Posterior vena cava (tissue), 2 donors: ENCODE measurements at places on chromosomes 13 and 19. TPM values are rescaled to one million over a fixed set of nuclear protein-coding genes. Genes with fewer than 3 reads are reported as not detected.
A peak's percentile ranks its signal among the peaks of the same experiment; 100 is the strongest.

DNA sequence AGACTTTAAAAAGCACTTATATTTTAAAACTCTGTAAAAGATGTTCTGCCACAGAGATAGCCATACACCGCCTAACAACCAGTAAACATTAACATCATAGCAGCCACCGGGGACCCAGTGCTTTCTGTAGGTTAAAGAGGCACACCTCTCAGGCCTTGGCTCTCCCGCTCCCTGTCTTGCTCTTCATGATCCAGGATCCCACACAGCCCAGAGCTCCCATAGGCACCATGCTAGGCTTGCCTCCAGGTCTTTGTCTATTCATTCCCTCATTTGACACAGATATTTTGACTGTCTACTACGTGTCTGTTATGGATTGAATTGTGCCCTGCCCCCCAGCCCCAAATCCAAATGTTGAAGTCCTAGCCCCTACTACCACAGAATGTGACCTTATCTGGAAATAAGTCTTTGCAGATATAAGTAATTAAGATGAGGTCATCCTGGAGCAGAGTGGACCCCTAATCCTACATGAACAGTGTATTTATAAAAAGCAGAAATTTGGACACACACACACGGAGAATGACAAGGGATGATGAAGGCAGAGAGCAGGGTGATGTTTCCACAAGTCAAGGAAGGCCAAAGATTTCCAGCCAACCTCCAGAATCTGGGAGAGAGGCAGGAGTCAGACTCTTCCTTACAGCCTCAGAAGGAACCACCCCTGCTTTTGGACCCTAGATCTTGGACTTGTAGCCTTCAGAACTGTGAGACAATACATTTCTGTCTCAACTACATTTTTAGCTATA, 272.6 kb downstream of the DNAJC15 start:
- no peak for DNase-seq

DNA sequence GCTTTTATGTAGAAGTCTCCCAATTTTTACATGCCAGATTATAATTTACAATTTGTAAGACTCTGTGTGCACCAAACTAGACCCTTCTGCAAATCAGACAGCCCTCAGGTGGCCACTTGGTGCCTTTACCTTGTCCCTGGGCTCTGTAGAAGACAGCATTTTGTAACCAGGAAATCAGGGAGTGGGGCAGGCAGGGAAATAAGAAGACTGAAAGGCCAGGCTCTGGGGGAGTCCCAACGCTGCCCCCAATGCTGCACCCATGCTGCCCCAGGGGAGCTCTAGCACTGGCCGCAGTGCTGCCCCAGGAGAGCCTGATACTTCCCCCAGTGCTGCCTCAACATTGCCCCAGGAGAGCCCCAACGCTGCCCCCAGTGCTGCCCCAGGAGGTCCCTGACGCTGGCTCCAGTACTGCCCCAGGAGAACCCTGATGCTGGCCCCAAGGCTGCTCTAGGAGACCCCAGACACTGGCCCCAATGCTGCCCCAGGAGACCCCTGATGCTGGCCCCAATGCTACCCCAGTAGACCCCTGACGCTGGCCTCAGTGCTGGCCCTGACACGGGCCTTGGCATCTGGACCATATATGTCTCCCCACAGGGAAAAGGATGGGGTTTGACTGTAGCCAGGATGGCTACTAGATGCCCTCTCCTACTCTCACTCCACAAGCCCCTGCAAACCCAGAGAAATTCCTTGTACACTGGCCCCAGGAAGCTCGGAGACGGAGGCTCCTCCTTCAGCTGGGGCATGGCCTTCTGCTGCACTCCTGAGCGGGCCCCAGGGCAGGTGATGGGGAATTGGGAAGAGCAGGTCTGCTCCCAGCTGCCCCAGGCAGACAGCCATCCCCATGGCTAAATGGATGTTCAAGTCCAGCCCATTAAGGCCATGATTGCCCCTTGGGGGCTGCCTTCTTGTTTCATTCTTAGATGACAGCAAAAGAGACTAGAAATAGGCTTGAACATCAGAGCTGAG, 23.6 kb downstream of the VSTM2B start:
- DNase-seq: peak; percentile 72

DNA sequence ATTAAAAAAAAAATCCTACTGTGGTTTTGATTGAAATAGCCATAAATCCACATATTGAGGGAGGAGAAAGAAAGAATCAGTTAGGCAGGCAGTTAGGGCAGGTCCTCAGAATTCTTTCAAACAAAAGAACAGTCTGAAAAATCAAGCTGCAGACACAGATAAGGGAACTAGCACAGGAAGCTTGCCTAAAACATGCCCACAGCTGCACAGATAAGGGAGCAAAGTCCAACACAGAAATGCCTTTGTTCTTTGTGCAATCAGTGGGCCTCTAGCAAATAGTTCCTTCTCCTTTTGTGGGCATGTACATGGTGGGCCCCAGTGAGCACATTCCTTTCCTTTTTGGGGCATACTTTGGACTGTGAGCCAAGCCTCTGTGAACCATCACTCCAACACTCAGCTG, 42.7 kb downstream of the UTP14C start:
- no peak for DNase-seq

DNA sequence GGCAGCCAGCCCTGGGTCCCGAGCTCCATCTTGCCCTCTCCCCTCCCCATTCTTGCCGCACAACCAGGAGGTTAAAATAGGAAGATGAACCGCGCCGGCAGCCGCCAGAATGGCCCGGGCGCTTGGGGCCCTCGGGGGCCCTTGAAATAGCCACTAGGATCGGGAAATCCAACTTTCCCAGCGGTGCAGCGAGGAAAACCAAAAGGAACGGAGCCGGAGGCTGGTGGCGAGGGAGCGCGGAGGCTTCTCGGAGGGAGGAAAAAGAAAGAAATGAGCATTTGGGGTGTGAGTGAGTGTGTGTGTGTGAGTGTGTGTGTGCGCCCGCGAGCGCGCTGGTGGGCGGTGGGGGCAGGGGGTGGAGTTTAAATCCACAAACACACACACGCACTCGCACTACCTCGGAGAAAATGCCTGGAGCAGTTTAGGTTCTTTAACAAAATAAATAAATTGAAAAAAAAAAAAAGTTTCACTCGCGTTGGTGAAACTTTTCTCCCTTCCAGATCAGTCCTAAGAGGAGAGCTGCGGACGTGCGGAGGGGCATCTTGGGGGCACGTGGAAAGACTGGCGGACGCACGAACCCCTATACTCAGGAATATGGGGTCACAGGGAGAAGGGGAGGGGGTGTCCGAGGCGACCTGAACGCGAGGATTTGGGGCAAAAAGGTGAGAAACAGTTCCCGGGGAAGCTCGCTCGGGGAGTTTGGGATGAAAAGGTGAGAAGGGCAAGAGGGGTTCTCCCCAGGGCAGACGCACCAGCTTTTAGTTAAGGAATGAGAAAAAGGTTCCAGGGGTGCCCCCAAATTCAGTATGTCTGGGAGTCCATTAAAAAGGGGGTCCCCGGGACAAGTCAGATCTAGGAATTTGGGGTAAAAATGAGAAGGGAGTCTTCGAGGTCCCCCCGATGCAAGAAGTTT, 1.3 kb downstream of the RFX2 start:
- DNase-seq: peak; percentile 94

DNA sequence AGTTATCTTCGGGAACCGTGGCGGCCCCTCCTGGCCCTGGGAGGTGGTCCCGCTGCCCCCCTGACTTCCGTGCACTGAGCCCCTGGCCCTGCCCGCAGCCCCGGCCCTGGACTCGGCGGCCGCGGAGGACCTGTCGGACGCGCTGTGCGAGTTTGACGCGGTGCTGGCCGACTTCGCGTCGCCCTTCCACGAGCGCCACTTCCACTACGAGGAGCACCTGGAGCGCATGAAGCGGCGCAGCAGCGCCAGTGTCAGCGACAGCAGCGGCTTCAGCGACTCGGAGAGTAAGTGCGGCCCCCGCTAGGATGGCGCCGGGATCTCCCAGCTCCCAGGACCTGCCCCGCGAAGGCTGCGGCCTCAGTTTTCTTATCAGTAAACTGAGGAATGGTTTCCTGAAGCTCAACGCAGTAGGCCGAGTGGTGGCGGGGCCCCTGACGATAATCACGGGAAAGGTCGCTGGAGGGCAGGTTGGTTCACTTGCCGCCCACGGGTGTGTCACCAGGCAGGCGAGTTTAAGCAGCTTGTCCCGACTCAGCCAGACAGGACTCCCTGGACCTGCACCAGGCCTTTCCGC, 924 bp downstream of the RGCC start:
- DNase-seq: peak; percentile 89

GRCh38 chr13:52599037-52599847, 43.0 kb upstream of the HNRNPA1L2 start:
- DNase-seq: no peak

DNA sequence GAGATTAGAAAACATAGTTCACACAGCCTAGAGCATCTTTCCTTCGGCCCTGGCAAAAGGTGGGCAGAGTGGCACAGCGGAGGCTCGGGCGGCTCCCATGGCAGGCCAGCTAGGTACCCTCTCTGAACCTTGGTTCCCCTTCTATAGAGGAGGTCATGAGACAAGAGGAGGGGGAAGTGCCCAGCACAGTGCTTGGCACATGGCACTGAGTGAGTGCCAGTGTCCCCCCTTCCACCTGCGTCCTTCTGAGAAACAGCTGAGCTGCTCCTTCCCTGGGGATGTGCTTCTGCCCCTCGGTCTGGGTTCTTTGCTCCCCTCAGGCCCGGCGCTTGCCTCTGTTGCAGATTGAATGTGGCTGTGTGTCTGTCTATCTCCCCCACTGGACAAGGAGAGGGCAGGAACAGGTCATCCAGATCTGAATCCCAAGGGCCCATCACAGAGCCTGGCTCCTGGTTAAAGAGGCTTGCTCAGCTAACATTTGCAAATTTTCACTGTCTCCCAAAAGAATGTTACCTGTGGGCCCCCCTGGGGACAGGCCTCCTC, 165.6 kb downstream of the USP12 start:
- DNase-seq: no peak

DNA sequence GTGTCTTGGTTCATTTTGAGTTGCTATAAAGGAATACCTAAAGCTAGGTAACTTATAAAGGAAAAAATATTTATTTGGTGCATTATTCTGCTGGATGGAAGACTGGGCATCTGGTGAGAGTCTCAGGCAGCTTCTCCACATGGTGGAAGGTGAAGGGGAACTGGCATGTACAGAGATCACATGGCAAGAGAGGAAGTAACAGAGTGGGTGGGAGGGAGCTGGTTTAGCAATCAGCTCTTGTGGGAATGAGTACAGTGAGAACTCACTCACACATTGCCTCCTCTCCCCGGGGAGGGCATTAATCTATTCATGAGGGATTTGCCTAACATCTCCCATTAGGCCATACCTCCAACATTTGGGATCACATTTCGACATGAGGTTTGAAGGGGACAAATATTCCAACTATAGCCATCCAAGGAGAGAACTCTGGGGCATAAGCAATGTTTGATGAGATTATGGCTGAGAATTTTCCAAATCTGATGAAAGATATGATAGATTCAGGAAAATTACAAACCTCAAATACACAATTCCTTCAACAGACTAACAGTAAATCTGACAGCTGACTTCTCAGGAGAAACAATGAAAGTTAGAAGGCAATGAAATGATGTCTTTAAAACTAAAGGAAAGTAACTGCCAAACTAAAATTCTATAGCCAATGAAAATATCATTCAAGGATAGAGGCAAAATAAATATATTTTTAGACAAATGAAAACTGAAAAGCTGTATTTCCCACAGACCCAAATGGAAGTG, 52.5 kb downstream of the MTUS2 start:
- DNase-seq: no peak

DNA sequence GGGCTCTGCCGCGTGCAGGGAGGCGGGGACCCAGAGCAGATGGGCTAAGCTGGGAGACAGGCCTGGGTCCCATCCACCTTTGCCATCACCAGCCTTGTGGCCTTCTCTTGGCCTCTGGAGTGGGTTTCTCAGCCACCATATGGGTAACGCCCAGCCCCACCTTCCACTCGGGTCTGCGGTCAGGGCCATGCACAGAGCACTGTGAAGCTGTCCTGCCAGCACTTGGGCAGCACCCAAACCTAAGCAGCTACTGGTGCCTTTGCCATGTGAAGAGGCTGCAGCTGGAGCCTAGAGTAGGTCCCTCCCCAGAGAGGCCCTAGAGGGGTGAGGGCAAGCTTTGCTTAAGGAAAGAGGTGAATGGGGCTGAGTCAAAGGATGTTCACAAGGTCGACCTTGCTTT, 24.1 kb upstream of the NPAS1 start:
- no peak for DNase-seq

DNA sequence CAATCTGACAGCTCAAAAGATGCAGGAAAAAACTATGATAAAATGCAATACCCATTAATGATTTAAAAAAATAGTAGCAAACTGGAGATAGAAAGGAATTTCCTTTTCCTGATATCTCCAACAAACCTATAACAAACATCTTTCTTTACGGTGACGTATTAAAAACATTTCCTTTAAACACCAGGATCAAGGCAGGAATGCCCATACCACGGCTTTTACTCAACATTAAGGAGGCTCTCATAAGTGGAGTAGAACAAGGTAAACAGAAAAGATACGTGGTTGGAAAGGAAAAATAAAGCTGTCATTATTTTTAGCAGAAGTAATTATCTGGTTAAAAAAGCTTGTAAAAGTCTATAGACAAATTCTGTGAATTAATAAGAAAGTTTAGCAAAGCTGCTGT, 61.1 kb downstream of the MIPEP start:
- DNase-seq: no peak

DNA sequence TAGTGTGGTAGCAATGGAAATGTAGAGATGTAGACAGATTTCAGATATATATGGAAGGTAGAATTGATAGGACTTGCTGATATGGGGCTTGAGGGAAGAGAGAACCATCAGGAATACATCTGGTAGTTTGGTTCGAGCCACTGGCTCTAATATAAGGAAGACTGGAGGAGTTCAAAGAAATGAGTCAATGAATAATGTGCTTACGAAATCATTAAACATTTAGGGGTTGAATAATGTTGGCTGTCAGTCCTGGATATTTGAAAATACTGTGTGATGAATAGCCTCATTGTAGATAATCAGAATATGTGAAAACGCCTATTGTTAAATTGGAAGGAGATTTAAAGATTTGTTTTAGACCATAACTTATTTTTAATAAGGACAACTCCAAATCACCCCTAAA, 21.6 kb downstream of the SGCG start:
- DNase-seq: no peak

DNA sequence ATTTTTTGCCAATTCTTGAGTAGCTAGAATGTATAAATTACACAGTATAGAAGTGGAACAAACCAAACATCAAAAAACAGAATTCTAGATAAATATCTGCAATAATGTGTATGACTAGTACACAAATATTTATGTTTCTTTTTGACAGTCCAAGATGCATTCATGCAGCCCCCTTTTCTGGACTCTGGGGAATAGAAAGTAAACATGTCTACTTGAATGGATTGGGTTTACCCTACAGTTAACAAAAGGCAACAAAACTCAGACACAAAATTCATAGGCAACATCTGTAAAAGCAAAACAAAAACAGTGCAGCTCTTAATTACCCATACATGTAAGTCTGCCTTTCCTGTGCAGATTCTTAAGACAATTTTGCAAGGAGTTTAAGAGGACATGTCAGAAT, 419.4 kb upstream of the DACH1 start:
- DNase-seq: no peak

GRCh38 chr13:111611651-111612050, 291.2 kb downstream of the TEX29 start:
- DNase-seq: no peak

Gene APLP1
- 3.9 TPM for total RNA-seq

Gene WDR88
- not detected for total RNA-seq

Gene LAIR1
- 18.3 TPM for total RNA-seq

Gene SERPINE3
- not detected for total RNA-seq

Gene LINGO3
- 0.10 TPM for total RNA-seq

Gene AKT2
- 85.1 TPM for total RNA-seq

Gene PABPC3
- total RNA-seq: 0.23 TPM

Gene GSX1
- not detected for total RNA-seq

Gene GPR183
- 12.1 TPM for total RNA-seq
